ENCODE measurements at places on chromosomes 1 and 21. TPM values are rescaled to one million over a fixed set of nuclear protein-coding genes. Genes with fewer than 3 reads are reported as not detected.

IKBKE gene
- total RNA-seq = 2.7 TPM

ACTL8 gene
- not detected for total RNA-seq

LRRC71 gene
- total RNA-seq = not detected

DNA sequence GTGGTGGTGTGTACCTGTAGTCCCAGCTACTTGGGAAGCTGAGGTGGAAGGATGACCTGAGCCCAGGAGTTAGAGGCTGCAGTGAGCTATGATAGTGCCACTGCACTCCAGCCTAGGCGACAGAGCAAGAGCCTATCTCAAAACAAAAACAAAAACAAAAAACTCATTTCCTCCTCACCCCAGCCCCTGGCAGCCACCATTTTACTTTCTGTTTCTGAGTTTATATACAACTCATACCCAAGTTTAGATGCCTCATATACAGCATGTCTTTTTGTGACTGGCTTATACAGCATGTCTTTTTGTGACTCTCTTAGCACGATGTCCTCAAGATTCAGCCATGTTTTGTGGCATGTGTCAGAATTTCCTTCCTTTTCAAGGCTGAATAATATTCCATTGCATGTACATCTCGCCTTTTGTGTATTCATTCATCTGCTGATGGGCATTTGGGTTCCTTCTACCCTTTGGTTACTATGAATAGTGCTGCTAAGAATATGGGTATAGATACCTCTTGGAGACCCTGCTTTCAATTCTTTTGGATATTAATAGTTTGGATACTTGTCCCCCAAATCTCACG lies 14.7 kb downstream of the COA7 start:
- DNase-seq = peak; percentile 14

GRCh38 chr1:99820546-99820945 lies 29.6 kb upstream of the AGL start:
- no peak for DNase-seq

- DNase-seq = no peak
These were observed 92.8 kb upstream of the ZP4 start for GRCh38 chr1:237983496-237983895.

DNA sequence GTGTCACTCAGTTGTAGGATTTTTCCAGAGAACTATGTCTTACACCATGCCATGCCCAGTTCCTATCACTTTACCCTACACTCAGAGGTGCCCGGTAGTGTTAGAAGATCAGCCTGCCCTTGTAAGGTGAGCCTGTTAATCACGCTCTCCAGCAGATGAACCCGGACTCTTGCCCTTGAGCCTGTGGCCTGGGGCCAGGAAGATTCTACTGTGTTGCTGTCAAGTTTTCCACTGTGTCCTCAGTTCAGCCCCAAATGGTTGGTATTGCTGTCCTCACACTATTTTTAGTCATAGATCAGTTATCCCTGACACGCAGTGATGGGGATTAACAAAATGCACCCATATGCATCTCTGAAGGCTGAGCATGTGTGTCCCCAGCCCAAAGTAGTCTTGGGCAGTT lies 105.0 kb upstream of the SPAG17 start:
- DNase-seq = no peak

- no peak for DNase-seq
These were observed 12.4 kb downstream of the NRIP1 start for GRCh38 chr21:15052459-15052763.

DNA sequence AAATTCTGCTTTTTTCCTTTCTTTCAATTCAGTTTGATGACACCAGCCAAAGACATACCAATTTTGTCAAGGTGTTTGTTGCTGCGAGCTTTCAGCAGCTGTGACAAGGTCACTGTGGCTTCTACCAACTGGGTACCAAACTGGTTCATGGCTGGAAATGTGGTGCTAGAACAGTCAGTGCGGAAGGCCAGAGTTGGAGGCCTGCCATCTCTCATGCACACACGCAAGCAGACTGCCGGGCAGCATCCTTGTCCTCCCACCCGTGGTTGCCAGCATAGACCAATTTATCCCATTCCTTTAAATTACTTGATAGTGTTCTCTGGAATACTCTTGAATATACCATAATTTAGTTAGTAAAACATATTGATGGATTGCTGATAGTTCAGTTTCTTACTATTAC lies 79.9 kb upstream of the GPR52 start:
- no peak for DNase-seq

DNA sequence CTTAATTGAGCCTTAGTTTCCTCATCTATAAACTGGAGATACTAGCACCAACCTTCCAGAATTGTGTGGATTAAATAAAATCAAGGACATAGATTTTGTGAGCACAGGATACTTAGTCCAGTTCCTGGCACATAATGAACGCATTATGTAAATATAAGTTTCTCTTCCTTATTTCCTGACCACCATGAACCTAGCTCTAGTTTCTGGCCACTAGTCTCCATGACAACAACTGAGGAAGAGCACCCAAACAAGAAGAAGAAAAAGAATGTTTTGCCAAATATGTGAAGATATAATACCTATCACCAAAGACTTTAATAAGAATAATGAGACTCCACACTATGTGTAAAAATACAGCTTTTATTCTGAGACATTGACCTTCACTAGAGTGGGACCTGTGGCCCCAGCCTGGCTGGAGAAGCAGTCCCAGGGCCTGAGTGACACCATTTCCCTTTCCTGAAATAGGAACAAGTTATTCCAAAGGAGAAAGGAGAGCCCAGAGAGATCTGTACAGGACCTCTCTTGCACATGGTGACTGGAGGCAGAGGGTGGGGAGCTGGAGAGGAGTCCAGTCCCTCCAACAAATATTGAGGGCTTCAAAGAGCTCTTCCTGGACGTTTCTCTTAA lies 940 bp upstream of the USF1 start:
- no peak for DNase-seq

- no peak for DNase-seq
These were observed 971.0 kb downstream of the AMY1C start for GRCh38 chr1:104720741-104721140.
